MM.1S (cell line): ENCODE measurements at places on chromosomes 2 and 18.
A peak's percentile ranks its signal among the peaks of the same experiment; 100 is the strongest.

DNA sequence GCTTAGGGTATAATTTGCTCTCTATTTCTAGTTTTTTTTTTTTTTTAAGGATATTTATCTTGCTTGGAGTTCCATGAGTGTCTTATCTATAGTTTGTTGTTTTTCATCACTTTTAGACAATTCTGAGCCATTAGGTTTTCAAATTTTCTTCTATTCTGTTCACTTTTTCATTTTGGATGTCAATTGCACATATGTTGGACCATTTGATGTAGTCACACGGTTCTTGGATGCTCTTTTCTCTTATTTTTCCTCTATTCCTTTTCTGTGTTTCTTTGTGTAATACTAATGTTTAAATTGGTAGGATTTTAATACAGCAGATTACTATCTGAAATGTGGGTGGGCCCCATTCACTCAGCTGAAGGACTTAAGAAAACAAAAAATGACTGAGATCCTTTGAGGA is 292.6 kb downstream of the CALCRL start:
- DNase-seq, result no peak

DNA sequence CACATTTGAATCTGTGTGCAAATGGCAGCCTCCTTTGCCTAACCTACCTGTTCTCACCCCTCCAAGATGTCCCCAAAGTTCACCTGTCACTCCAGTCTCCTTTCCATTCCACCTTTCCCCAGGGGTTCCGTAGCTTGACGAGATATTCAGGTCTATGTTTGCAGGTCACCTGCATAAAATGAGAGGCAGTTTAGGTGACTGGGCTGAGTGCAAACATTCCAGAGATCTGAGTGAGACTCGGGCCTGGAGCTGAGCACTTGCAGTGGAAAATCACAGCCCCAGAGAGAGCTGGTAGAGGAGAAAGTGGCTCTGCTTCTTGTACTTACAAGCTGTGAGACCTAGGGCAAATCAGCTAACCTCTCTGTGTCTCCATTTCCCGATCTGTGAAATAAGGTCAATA is 20.1 kb downstream of the CAPN14 start:
- DNase-seq, result no peak

- peak; percentile 84 for DNase-seq
Measured at GRCh38 chr2:96527286-96528005, 9.1 kb upstream of the ARID5A start.

GRCh38 chr2:168427451-168427850 is 28.6 kb upstream of the CERS6 start:
- no peak for DNase-seq

GRCh38 chr2:197713271-197713670 is 8.1 kb downstream of the MARS2 start:
- DNase-seq, result no peak

DNA sequence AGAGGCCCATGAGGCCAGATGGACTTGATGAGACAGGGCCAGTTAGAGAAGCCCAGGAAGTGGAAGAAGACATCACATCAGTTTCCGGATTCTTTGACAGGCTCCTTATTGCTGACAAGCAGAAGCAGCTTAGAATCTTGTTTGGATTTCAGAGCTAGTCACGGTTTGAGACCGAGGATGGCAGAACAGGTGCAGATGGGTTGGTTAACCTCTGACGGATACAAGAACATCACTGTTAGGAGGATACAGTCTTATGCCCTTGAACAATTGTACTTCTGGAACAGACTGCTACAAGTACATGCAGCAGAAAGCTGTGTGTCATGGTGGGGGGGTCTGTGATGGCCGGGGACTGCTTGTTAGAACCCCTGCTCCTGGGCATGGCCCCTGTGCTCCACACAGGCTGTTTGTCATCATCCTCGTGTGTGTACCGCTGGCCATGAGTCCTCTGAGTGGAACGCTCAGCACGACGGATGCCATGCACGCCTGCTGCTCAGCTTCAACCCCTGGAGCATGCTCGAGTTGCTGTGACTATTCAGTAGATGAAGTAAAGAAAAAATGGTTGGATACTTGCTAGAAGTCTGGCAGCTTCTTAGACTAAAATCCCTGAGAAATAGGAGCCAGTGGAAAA is 217.7 kb downstream of the SH3RF3 start:
- DNase-seq, result peak; percentile 66

GRCh38 chr18:71045331-71046065 is 756.7 kb downstream of the SOCS6 start:
- no peak for DNase-seq

- no peak for DNase-seq
Measured at GRCh38 chr2:197875763-197876162, 71.4 kb downstream of the PLCL1 start.

DNA sequence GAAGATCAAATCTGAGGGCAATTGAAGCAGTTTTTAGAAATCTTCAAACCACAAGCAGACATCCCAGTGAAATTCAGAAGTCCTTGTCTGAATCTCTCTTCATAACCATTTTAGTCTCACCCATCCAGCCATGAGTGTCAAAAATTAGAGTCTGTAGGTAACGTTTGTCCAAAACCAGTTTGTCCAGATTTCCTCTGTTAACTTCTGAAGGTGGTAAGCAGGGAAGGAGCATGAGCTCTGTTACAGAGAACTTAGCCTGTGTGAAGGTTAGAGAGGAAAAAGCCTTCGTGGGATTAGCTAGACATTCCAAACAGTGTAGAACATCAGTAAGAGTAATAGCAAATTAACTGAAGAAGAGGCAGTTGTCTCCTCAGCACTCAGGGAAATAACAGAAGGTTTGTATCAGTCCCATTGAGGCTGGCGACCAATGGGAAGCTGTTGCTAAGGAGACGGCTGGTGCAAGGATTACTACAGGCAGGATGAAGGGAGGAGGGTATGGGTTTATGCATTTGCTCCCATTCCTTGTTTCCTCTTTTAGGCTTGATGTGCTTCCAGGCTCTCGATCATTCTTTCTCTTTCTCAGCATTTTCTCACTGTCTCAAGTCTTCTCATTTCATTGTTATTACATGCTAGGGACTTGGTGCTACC is 8.7 kb upstream of the GPR155 start:
- no peak for DNase-seq

DNA sequence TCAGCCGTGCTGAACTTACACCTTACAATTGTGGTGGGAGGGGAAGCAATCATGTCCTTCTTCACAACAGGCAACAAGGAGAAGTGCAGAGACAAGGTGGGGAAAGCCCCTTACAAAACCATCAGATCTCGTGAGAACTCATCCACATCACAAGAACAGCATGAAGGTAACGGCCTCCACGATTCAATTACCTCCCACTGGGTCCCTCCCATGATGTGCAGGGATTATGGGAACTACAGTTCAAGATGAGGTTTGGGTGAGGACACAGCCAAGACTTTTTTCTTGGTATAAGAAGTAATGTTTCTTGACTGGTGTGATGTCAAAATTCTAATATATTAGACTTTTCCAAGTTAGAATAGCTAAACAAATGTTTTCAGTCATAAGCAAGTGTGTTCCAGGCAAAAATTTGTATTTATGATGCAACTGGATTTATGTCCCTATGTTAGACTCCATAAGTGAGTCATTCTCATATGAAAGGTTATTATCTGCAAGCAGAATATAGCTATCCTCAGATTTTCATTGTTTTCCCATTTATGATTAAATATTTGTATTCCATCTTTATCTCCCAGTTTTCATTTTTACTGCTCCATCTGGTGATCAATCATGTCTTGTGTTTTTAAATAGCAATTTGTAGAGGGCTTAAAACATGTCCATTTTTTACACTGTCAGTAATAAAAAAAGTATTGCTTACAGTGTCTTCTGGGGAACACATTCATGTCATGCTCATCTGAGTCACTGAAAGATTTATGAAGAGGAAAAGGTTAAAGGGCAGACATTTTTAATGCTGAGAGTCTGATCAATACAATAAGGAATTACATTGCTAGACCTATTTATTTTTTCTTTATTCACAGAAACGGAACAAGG is 995.2 kb upstream of the CDH2 start:
- DNase-seq, result no peak

DNA sequence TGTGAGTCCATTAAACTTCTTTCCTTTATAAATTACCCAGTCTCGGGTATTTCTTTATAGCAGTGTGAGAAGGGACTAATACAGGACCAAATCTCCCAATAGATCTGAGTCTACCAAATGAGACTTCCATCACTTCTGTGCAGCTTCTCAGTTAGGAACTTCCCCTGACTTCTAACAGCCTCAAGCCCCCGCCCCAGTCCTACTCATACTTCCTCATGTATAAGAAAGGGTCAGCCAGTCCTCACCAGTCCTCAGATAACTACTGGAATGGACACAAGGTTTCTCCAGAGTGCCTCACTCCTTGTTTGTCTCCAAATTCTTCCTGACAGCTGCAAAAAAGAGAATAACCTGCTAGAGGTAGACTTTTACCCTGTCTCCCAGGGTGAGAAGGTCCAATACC is 19.5 kb downstream of the TTC32 start:
- DNase-seq, result no peak

GRCh38 chr2:71597756-71598155 is 144.4 kb downstream of the DYSF start:
- no peak for DNase-seq

- DNase-seq, result peak; percentile 41
Measured at GRCh38 chr2:218230882-218231281, 13.9 kb downstream of the ARPC2 start.

- no peak for DNase-seq
Measured at GRCh38 chr2:167652401-167652800, 595.0 kb downstream of the STK39 start.

DNA sequence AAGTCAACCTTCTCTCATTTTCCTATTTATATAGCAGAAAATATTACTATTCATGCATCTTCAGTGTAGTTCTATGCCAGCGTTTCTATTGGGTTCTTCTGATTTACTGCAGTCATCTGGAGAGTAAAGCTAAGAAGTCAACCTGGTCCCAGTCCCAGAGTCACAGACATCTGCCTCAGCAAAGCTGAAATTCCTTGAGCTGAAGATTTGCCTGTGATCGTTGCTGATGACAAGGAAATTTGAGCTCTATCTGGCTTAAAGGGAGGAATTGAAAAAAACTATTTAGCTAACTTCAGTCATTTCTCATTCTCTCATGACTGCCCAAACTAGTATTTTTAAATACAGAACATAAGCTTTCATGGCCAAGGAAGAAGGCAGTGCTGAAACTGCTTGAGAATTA is 45.7 kb downstream of the RND3 start:
- DNase-seq, result no peak

DNA sequence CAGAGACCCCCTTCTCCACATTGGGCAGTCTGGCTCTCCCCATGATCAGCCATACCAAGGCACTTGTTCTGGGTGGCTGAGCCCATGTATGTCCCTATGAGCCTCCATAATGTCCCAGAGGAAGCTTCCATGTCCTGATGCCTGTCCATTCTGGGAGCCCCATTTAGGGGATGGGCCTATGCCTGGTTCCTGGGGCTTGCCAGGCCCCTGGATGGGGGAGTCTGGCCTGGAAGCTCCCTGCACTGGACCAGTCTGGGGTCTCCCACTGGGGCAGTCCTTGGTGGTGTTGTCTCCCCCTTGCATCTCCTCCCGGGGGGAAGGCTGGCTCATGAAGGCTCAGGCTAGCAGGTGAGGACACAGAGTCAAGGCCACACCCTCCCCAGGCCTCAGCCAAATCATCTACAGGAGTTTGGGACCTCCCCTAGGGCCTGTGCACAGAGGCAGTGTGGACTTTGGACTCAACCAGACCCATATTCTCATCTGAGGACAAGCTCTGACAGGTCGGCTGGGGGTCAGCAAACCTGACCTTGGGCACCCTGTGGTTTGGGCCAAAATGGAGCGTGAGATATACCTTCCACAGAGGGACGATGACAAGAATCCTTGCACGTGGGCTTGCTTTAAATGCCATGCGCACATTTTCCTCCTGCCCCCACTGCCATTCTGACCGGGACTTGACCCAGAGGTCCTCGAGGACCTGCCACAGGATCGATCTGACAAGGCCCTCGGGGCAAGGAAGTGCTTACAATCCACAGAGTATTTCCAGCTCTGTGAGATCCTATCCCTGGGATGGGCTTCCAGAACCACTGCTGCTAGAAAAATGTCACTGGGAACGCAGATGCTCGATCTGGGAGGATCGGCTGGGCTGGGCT is 38.8 kb downstream of the INHBB start:
- no peak for DNase-seq

DNA sequence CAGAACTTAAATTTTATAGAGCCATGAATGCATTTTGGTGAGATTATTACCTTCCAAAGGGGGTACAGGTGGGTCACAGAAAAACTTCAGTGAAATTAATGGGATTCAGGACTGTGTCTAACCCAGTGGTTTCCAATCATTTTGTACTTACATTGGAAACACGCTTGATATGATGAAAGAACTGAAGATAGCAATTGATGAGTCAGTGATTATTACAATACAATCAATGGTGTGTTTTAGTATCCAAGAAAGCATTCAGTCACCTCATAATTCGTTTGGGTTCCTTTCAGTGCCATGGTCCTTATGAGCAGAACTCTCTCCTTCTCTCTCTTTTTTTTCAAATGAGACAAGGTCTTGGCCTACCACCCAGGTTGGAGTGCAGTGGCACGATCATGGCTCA is 66.5 kb upstream of the IGFBP5 start:
- no peak for DNase-seq

DNA sequence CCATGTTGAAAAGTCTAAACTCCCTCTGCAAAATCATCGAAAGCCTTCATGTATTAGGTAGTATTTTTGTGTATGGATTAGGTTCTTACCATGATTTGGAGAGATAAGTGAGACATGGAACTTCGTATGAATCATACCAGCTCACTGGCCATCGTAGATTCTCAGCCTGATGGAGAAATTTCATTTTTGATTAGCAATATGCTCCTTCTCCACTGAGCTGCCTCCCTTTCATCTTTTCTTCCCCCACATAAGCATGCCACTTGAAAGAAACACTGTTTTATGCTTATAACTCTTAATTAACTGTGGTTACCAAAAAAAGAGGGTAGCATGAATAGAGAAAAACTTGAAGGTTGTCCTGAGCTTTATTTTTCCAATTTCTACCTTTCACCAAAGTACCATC is 111.9 kb downstream of the NCK2 start:
- DNase-seq, result no peak

GRCh38 chr2:172179045-172179701 is 76.5 kb upstream of the DLX2 start:
- DNase-seq, result no peak
